IMR-90 (cell line): ENCODE measurements at places on chromosomes 4 and X. TPM values are rescaled to one million over a fixed set of nuclear protein-coding genes. Genes with fewer than 3 reads are reported as not detected.

- peak; percentile 60 for DNase-seq
These were observed 26.4 kb upstream of the LRCH2 start for GRCh38 chrX:115260330-115260729.

Gene MFAP3L
- polyA plus RNA-seq: 0.06 and 0.22 TPM in 2 replicates

DNA sequence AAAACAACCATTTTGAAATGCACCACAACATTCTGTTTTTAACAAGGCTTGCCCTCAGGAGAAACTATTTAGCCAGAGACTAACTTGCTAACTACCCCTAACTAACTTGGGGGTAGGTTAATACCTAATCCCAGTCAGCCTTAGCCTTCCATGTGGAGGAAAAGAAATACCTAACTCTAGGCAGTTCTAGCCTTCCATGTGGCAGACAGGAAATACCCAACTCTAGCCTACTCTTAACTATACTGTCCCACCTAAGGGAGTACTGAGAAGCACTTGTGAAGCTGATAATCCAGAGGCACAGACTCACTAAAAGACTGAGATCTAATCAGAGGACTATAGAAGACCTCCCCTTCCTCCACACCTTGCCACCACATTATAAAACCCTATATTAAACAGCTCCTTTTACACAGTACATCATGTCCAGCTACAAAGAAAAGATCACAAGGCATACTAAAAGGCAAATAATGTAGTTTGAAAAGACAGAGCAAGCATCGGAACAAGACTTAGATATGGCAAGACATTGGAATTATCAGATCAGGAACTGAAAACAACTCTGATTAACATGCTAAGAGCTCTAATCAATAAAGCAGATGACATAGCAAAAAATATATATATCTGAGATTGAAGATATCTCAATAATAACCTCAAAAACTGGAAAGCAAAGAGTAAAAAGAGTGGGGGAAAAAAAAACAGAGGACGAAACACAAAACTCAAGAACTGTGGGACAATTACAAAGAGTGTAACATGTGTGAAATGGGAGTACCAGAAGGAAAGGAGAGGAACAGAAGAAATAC lies 52.2 kb downstream of the FRYL start:
- no peak for DNase-seq

Gene GASK1B
- 4.5 and 5.4 TPM in 2 replicates for polyA plus RNA-seq

GRCh38 chrX:71225009-71225408 lies 2.0 kb downstream of the GJB1 start:
- DNase-seq: no peak
